ENCODE measurements at places on chromosomes 11 and 22. TPM values are rescaled to one million over a fixed set of nuclear protein-coding genes. Genes with fewer than 3 reads are reported as not detected.

GRCh38 chr11:3955299-3955665 lies 99.8 kb downstream of the STIM1 start:
- no peaks in the 10 kb centered on the region for H3K36me3 ChIP-seq
- H3K4me3 ChIP-seq, result no peak overlapping the region
- DNase-seq, result no peak
- no peak overlapping the region for H3K27ac ChIP-seq
- peaks cover 9% of the 10 kb centered on the region for H3K4me1 ChIP-seq
- no peaks in the 10 kb centered on the region for H3K27me3 ChIP-seq

- peak overlapping the region; percentile 98 for H3K4me3 ChIP-seq
- peaks cover 19% of the 10 kb centered on the region for H3K4me1 ChIP-seq
- H3K27me3 ChIP-seq, result no peaks in the 10 kb centered on the region
Observed at GRCh38 chr11:118998822-118999221, 884 bp downstream of the CENATAC start.

DNA sequence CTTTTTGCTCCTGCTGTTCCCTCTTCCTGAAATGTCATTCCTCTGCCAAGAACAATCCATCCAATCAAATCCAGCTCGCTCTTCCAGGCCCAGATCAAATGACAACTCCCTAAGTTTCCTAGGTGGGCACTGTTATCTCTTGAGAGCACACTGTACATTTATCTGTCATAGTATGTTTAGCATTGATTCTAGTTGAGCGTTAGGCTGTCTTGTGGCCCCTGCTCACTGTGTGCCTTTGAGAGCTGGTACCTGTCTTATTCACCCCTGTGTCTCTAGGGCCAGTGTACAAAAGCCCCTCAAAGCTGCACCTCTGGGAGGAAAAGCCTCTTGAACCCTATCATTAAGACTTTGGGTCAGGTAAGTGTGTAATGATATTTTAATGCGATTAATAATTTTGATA lies 7.1 kb upstream of the LMO2 start:
- peaks cover 8% of the 10 kb centered on the region for H3K27me3 ChIP-seq
- DNase-seq, result no peak
- no peak overlapping the region for H3K4me3 ChIP-seq
- peaks cover 1% of the 10 kb centered on the region for H3K4me1 ChIP-seq
- no peaks in the 10 kb centered on the region for H3K36me3 ChIP-seq

DNA sequence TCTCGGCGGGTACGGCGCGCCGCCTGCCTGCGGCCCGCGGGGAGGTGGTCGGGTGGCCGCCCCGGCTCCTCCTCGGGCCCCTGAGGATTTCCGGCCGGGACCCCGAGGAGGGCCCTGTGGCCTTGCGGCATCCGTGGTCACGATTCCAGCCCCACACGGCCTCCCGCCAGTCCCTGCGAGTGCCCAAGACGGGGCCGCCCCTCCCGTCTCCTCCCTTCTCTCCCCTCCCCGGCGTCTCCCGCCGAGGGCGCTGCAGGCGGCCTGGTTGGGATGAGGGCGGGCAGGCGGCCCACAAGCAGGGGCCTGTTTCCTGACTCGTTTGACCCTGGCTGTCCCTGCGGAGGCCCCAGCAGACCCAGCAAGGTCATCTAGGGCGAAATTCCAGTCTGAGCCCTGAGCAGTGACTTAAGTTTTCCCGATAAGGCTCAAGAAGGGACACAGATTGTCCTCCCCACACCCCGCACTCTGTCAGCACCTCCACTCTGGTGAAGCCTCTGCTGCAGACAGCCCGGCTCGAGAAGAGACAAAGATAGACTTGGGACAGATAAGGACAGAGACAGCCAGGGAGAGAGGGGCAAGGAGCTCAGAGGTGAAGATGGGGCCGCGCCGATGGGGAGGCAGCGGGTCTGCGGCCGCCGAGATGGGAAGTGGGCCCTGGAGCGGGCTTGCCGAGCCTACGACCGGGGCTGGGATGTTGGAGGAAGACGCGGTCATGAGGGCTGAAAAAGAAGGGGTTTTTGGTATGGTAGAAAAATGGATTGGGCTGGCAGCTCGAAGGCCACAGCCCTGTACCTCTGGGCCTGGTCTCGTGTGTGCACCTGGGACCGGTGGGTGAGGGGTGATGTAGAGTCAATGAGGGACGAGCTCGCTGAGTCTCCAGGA lies 95.0 kb downstream of the SWAP70 start:
- peak overlapping the region; percentile 76 for H3K4me3 ChIP-seq
- H3K4me1 ChIP-seq, result peaks cover 13% of the 10 kb centered on the region
- peak overlapping the region; percentile 92 for H3K27ac ChIP-seq
- no peaks in the 10 kb centered on the region for H3K27me3 ChIP-seq
- DNase-seq, result peak; percentile 52
- no peaks in the 10 kb centered on the region for H3K36me3 ChIP-seq

DNA sequence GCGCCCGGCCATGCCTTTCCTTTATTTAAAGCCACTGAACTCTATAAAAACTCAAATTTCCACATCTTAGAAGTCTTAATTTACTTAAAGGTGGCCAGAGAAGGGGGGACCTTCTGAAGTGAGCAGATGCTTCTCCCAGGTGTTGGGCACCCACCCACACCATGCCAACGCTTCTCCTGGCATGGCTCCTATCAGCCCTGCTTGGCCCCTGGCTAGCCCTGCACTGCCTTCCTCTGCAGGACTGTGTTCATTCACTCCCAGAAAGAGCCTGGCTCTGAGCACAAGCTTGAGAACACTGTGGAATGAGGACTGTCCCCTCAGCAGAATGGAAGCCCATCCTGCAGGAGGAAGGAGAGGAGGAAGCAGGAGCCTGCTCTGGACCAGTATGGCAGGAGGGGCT lies 34.6 kb upstream of the ARFGAP3 start:
- H3K4me1 ChIP-seq, result peaks cover 15% of the 10 kb centered on the region
- DNase-seq, result no peak
- no peaks in the 10 kb centered on the region for H3K27me3 ChIP-seq
- H3K27ac ChIP-seq, result no peak overlapping the region
- H3K4me3 ChIP-seq, result no peak overlapping the region

DNA sequence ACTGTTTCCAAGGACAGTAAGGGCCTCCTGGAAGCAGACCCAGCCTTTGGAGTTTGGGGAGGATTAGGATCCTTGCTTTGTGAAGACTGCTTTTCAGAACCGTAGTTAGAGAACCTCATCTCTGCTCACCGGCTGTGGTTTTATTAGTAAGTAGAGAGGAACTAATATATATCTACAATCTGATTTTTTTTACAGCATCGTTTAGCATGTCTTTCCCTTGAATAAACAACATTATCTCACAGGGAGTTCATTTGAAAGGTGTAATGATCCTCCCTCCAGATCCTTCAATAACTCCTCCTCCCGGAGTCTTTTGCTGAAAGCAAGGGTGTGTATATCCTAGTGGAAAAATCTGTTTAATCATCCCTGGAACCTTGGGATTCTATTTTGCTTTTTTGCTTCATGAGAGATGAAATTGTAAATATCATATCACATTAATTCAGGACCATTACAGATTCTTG lies 132.7 kb downstream of the DBX1 start:
- DNase-seq, result no peak
- H3K4me3 ChIP-seq, result peak overlapping the region; percentile 72
- H3K27ac ChIP-seq, result peak overlapping the region; percentile 98
- no peaks in the 10 kb centered on the region for H3K27me3 ChIP-seq
- H3K36me3 ChIP-seq, result no peaks in the 10 kb centered on the region

- H3K27me3 ChIP-seq, result peaks cover 3% of the 10 kb centered on the region
- H3K36me3 ChIP-seq, result no peaks in the 10 kb centered on the region
- peaks cover 2% of the 10 kb centered on the region for H3K4me1 ChIP-seq
- H3K4me3 ChIP-seq, result no peak overlapping the region
- DNase-seq, result no peak
Observed at GRCh38 chr22:39098026-39098425, 982 bp downstream of the APOBEC3H start.

GRCh38 chr22:50635591-50635990 lies 7.6 kb upstream of the ARSA start:
- H3K4me3 ChIP-seq, result no peak overlapping the region
- H3K27ac ChIP-seq, result no peak overlapping the region
- peaks cover 3% of the 10 kb centered on the region for H3K4me1 ChIP-seq
- H3K27me3 ChIP-seq, result no peaks in the 10 kb centered on the region
- DNase-seq, result no peak

The MGAT3 gene
- total RNA-seq, result 28.8 TPM

The AASDHPPT gene
- total RNA-seq, result 60.4 TPM

The CRYBA4 gene
- not detected for total RNA-seq

The OR52N5 gene
- not detected for total RNA-seq

The EMID1 gene
- 18.9 TPM for total RNA-seq

The GANAB gene
- total RNA-seq, result 361 TPM

The OR10D3 gene
- not detected for total RNA-seq

The TRPM5 gene
- total RNA-seq, result 0.84 TPM
